ENCODE measurements at places on chromosomes 7 and 10.
A peak's percentile ranks its signal among the peaks of the same experiment; 100 is the strongest.

GRCh38 chr10:10490581-10490980 is 527.1 kb upstream of the CELF2 start:
- no peak for DNase-seq

DNA sequence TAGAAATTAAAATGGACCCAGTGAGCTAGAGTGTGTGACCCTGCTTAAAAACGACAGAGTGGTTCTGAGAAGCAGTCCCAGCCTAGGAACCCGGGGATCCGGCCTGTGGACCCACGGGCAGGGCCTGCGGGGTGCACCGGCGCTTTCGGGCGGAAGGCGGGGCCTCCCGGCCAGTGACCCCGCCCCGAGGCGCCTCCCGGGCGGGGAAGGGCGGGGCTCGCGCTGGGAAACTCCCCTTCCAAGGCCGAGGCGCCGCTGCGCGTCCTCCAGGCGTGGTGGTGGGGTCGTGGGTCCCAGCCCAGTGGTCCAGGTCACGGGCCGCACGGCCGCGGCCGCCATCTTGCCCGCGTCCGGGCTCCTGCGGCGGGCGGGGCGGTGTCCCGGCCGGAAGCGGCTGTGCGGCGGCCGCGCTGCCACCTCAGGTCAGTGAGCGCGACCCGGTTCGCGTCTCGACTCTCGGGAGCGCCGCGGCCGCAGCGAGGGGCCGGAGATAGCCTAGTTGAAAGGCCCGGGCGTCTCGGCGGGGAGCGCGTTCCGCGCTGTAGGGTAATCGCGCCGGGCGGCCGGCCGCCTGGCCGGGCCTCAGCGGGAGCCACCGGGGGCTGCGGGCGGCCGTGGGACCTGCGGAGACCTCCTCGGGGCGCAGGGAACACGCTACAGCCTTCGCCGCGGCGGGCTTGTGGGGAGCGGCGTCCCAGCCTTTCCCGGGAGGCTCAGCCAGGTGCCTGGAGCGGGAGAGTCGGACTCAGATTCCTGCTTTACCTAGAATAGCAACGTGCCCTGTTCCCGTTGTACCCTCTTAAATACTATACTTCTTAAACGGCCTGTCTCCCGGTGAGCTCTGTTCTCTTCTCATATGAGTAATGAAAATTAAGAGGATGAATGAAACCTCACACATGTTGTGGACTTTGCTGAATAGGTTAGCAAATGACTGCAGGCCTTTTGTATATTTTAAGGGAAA is at the start of gene MIOS:
Gene MIOS, plus strand, starts transcription at position 234 of the 961 bp plus-strand sequence. CDS start 5,592 bp downstream, outside the sequence.
- DNase-seq = no peak

DNA sequence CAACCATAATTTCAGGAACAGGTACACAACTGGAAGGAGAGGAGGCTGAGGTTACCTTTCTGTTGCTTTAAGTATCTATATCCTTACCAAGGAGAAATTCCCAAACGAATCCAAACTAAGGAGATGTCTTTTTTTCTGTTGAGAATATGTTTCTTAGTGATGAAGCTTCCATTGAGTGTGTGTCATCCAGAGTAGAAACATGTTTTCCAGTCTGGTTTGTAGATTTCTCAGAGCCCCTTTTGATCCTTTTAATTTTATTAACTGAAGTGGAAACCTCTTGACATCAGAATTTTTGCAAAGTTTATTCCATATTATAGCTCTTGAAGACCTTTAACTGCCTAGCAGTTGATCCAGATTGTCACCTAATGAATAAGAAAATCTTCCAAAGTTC is 207.1 kb upstream of the FERD3L start:
- no peak for DNase-seq

DNA sequence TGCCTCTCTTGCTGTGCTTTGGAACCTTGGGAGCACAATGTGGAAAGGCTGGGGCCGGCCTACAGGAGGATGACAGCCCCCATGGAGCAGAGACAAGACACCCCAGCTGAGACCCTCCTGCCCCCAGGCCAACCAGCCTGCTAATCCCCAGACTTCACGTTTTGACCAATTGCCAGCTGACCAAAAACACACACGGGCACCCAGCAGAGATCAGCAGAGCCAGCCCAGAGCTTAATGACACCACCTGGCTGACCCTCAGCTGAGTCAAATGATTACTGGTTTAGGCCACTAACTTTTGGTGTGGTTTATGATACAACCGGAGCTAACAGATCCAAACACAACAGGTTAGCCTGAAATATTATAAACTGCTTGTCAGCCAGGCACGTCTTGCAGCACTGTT is 111.2 kb upstream of the KIF5B start:
- no peak for DNase-seq

- no peak for DNase-seq
Observed at GRCh38 chr7:150811-151221, 41.6 kb upstream of the FAM20C start.

DNA sequence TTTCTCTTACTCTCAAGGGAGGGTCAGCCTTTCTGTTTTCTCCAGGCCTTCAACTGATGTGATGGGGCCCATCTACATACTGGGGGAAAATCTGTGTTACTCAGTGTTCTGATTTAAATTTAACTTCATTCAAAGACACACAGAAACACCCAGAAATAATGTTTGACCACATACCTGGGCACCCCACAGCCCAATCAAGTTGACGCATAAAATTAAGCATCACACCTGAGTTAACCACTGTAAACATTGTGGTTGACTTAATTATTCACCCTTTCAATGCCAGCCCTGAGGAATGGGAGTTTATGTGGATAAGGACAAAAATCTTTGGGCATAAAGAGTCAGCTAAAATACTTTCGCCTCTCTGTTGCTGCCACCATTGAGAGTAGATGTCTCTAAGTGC is 10.0 kb upstream of the CHN2 start:
- no peak for DNase-seq

DNA sequence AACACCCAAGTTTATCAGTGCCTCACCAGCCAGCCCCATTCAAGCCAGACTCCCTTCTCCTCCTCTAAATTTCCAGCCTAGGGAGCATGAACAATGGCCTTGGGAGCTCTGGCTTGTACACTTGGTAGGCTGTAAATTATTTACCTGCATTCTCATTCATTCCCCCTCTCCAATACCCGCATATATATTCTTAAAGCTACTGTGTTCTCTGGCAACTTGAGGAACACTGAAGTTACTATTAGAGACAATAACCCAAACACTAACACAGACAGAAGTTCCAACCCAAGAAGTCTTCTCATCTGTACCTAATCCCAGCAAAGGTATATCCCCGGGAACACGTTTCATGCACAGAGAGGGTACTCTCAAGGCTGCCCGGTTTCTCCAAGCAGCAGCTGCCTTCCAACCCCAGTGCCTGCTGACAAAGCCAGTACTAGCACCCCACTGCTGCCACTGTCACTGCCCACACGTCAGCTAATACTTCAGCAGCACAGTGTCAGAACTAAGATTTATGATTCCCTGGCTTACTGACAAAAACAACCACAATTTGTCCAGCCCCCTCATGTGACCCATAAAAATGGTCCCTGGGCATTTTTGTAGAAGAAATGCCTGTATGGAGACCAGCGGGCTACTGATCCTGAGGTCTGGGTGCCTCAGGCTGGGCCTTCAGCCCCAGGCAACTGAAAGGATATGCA is 3.1 kb downstream of the WDR91 start:
- DNase-seq = peak; percentile 37

DNA sequence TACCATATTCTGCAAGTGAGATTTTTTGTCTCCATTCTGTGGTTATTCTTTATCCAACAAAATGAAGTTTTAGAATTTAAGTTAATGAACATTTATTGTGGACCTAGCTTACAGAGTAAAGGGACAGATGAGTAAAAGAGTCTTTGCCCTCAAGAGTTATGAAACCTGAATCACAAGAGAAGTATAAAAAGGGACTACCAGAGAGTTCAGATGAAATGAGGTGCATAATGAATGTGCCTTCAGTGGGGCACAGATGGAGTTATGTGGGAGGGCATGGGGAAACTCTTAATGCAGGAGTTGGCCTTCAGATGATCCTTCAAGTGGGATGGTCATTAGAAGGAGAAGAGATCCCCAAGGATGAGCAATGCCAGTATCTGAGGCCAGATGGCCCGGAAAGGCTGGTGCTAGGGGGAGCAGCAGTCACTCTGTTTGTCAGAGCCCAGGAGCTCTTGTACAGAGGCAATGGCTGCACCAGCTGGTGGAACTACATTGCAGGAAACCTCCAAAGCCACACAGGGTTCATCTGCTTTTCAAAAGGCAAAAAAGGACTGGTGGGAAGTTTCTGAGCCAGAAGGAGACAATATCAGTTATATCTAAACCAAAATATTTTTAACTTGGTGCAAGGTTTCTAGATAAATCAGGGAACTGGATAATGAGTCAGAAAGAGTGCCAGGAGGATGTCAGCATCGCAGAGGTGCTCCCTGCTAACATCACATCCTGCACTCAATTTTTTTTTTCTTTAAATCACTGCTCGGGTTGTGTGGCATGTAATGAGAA is 162.0 kb downstream of the KLF6 start:
- no peak for DNase-seq

DNA sequence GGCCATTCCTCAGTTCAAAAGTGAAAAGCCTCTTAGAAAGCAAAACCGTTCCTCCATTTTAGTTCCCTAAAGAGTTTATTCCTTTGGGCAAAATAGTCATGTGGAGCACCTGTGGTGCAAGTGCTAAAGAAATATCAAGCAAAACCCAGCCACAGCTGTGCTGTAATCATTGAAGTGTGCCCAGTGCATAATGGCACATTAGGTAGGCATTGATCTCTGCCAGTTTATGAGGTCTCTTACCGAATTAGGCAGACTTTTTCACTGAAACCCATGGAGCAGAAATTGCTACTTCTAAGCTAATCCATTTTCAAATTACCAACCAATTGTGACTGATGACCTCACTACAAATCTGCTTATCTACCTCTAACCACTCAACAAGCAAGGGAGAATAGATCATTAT is 97.2 kb upstream of the SEMA3A start:
- no peak for DNase-seq

- DNase-seq = no peak
Observed at GRCh38 chr7:20598459-20599309, 16.8 kb upstream of the ABCB5 start.

DNA sequence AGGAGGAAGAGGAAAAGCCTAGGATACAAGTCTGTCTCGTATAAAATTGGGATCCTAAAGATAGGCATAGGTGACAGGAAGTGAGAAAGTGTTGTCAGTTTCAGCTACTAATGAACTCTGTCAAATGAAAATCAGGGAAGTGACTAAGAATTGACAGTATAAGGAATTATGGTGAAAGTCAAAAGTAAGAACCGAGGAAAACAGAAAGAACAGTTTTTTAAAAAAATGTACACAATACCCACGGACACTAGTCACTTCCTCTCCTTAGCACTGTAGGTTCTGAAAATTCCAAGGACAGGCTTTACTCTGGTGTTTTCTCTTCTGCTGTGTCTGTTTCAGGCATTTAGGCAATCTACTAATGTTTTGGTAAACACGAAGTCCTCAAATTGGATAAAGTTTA is 42.3 kb downstream of the ATAD1 start:
- no peak for DNase-seq

DNA sequence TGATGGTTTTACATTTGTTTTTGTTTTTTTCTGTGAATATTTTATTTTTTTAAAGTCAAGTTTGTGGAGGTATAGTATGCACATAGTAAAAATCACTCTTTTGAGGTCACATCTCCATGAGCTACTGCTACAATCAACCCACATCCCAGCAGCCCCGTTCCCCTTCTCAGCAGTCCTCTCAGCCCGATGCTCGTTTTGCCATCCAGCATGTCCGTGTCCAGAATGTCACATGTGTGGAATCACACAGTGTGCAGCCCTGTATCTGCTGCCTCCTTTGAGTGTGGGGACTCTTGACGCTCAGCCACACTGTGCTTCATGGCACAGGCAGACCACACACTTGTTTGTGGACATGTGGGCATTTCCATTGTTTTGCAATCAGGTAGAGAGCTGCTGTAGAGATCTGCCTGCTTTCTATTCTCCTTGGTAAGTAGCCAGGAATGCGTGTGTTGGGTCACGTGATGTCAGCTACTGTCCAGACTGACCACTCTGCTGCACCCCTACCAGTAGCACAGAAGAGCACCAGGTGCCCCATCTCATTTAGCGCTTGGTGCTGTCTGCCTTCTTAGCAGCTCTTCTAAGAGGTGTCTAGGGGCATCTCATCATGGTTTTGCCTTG is 71.6 kb upstream of the CAMK2B start:
- DNase-seq = peak; percentile 49

- no peak for DNase-seq
Observed at GRCh38 chr7:157544226-157544625, 207.4 kb downstream of the DNAJB6 start.

GRCh38 chr10:64732372-64732957 is 1211.3 kb downstream of the REEP3 start:
- DNase-seq = no peak

DNA sequence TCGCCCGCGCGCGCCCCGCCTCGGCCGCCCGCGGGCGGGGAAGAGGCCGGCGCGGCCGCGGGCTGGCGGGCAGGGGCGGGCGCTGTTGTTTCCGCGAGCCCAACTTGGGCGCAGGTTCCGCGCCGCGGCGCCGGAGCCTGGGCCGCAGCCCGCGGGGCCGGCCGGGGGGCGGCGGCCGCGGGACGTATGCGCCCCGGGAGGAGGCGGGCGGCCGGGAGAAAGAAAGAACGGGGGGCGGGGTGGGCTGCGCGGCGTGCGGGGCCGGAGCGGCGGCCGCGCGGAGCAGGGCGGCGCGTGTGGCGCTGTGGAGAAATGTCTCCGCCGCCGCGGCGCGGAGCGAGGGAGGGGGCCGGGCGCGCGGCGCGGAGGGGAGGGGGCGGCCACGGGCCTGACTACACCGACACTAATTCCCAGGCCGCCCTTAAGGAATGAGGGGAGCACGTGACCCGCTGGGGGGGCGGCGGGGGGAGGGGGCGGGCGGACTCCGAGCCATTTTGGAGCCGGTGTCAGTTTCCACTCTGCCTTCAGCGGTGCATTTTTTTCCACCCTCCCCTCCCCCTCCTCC is at the start of gene BMI1:
Gene BMI1, plus strand, starts transcription at position 509 of the 565 bp plus-strand sequence. CDS start 5,351 bp downstream, outside the sequence.
- DNase-seq = no peak

DNA sequence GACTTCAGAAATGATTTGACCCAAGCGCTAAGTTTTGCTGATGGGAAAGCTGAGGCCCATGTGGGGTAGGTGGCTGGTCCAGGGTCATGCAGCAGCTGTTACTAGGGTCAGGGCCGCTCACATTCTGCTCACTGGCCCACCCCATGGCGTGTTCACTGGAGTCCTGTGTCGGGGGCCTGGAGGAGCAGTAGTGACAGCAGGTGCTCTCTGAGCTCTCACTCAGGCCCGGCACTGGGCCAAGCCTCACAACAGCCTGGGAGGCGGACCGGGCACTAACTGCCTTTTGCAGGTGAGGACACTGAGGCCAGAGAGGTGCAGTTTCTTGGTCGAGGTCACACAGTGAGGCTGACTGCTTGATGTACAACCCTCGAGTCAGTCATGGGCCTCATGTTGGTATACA is 82.7 kb downstream of the GLRX3 start:
- DNase-seq = no peak

- DNase-seq = no peak
Observed at GRCh38 chr7:19749658-19750057, 23.8 kb downstream of the TMEM196 start.

DNA sequence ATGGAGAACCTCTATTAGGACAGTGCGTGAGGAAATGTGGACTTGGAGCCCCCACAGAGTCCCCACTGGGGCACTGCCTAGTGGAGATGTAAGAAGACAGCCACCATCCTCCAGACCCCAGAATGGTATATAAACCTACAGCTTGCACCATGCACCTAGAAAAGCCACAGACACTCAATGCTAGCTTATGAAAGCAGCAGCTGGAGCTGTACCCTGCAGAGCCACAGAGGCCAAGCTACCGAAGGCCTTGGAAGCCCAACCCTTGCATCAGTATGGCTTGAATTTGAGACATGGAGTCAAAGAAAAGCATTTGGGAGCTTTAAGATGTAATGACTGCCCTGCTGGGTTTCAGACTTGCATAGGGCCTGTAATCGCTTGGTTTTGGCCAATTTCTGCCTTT is 361.3 kb downstream of the ZNF248 start:
- DNase-seq = no peak

- no peak for DNase-seq
Observed at GRCh38 chr10:120314442-120314841, 142.6 kb upstream of the PLPP4 start.
